Breast epithelium (tissue), 4 donors: ENCODE measurements at places on chromosomes 3 and 15.

DNA sequence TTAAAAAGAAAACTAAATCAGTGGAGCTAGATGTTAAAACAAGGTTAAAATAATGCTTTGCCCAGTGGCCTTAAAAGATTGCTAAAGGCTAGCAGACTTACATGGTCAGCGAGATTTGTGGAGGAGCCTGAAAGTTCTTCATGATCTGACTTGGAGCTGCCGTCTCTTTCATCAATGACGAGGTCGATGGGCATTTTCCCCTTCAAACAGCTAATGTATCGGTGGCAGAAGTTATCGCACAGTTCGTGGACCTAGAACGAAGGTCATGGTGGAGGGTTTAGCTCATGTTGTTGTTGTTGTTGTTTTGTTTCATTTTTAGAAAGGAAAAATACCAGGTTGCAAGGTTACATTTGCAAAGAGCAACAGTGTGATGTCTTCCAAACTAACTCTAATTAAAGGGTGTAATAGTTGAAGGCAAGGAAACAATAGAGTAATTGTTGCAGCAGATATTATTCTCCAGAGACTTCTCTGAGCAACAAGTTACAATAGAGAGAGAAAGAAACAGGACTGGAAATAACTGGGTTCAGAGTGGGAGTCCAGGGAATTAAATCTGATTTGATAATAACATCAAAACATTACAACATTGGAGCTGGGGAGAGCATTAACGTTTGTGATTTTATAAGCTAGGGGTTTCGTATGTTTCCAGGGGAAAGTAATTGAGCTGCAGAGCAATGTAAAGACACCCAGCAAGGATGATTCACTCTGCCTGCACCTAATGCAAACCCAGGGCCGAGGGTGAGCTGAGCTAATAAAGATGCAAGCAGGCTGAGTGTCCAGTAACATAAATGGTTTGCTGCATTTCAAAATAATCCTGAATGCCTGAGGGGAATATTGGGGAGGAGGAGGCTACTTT lies 6.6 kb downstream of the MEIS2 start:
- DNase-seq: no peak

GRCh38 chr15:40436892-40437751 lies 3.6 kb upstream of the BAHD1 start:
- no peak for DNase-seq

DNA sequence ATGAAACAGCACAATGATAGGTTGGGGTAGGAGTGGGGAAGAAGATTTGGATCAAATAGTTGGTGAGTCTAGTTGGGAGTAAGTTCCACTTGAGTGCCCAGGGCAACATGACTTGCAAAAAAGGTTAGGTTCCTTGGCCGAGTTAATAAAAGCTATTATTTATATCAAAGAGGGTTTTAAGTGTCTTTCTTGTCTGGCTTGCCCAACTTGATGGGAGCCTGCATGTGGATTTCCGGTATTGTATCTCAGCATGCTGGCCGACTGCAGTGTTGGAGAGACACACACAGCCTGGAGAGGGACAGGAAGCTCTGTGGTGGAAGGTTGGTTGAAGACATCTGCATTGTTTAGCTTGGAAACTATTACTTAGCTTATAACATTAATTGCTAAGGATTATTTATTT lies 449.5 kb upstream of the TBL1XR1 start:
- no peak for DNase-seq

DNA sequence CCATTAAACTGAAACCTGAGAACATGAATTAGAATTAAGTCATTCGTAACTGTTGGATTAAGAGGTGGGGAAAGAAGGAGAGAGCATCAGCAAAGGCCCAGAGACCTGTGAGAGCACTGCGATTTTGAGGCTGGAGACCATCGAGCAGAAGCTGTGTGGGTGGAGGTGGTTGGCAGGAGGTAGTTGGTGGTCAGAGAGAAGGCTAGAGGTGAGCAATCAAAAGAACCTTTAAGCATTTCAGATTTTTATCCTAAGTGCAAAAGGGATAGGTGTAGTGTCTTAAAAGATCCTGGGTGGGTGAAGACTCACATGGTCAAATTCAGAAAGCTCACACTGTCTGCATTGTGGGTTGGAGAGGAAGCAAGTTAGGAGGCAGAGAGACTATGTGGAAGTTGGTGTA lies 65.1 kb upstream of the TEX264 start:
- no peak for DNase-seq

- DNase-seq: no peak
These were observed 81.9 kb downstream of the CHL1 start for GRCh38 chr3:278300-279064.
